Activated naive CD4-positive, alpha-beta T cell treated with anti-CD3 and anti-CD28 coated beads for 36 hours (primary cell): ENCODE measurements at places on chromosomes 4 and X.

DNA sequence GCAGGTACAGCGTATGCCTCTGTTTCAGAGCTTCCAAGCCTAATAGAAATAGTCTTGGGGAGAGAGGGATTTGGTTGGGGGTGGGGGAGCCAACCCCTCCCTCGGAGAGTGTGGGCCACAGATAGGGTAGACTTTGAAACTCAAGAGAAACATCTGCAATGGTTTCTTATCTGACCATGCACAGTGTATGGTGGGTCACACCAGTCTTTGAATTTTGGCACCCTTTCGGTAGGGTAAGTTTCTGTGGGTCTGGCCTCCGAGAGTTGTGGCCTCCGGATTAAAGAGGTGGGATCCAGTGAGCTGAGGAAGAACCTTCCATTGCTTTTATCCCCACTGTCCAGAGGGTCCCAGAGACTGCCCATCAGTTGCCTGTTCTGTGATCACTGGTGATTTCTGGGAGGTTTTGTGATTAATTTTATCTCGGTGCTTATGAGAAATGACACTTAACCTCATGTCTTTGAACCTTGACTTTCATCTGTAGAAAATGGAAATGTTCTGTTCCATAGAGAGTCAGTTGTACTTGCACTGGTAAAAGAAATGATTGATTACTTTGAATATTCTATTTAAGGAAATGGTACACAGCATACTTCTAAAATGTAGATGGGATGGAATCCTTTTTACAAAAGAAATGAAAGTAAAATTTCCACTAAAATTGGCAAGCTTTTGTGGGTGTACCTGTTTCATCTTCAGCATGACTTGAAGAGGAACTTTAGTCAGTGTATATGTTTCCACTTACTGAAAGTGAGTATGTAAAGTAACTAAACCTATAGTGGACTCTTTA is 62.7 kb downstream of the TMEM131L start:
- no peak for DNase-seq

GRCh38 chr4:72505314-72505744 is 63.7 kb downstream of the ADAMTS3 start:
- DNase-seq = no peak

DNA sequence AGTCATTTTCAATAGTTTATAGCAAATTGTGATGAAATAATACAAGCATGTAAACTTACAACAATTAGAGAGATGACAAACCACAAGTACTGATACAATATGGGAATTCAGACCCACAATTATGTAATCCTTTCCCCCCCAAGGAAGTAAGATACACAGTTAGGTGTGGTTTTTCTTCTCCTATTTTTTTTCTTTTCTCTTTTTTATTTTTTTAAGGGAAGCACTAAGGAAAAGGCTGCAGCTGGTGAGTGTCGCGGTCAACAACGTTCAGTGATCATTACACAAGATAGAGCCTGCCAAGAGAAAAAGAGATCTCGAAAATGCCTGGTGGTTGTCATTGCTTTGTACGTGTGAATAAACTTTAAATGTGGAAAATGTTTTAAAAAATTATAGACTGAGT is 9.8 kb downstream of the NDNF start:
- DNase-seq = no peak

- no peak for DNase-seq
These were observed 49.2 kb downstream of the CDS1 start for GRCh38 chr4:84632092-84632491.

DNA sequence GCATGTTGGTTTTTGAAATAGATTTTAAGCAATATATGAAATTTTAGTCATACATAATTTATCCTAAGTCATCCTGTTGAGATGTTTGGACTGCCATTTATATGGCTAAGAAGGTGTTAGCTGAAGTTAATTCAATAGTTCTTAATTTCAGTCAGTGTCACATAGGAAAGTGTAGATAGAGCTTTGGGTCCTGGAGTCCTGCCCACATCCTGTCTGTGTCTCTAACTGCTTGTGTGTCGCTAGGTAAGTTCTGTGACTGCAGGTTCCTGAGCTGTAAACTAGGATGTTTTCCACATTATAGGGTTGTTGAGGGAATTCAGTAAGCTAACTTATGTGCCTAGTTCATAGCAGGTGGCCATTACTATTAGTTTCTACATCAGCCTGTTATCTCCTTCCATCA is 20.7 kb downstream of the OFD1 start:
- peak; percentile 10 for DNase-seq

DNA sequence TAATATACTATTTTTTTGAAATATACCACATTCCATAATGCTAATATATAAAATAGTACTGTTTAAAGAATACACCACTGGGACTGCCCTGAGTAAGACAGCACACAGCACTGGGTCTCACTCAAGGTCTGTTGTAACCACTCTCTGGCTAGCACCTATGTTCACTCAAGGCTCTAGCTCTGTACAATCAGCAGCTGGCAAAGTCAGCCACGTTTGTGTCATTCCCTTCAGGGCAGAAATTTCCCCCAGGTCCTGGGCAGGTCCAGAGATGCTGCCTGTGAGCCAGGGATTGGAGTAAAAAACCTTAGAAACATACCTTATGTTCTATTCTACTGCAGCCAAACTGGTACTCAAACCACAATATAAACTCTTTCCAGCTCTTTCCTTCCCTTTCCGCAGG is 1160.2 kb upstream of the ADGRL3 start:
- DNase-seq = no peak

DNA sequence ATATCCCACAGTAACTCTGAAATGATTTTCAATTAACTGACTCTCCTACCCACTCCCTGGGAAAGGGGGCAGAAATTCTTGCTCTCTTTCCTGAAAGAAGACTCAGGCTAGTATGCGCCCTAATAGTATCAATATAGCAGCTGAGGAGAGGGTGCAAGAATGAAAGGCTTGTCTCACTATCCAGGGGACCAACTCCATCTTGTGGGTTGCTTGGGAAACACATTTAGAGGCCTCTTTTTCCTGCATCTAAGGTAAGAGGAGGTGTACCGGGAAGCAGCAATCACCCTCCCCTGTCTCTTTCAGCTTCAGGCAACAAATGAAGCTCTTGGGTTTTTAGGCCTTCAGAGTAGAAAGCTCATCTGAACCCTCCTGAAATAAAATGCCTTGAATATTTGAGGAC is 11.3 kb downstream of the TMEM255A start:
- no peak for DNase-seq

- DNase-seq = peak; percentile 82
These were observed at the start of gene PRICKLE3 for GRCh38 chrX:49186125-49187027. Gene PRICKLE3, minus strand, starts transcription at chrX:49186373. Its CDS starts 76 bp downstream, at chrX:49186297.

GRCh38 chrX:39576041-39576872 is 521.5 kb downstream of the BCOR start:
- no peak for DNase-seq

DNA sequence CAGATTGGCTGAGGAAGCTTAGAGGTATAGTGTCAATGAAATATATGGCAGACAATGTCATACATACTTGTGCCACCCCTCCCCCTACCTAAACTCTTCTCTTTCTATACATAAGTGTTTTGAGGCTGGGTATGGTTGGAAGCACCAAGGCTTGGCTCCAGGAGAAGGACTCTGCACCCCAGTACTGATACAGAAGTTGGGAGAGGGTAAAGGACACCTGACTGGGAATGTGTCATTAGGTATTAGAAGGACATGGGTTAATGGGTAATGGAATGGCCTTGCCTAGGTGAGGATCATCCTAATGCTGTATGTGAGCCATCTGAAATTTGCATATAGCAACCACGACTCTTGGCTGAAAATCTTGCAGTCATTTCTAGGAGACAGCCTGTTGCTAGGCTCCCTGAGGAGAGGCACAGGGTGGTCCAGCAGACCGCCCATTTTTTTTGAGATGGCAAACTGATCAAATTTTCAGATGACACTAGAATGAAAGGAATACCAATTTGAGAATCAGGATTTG is 26.8 kb upstream of the AP1S2 start:
- no peak for DNase-seq

DNA sequence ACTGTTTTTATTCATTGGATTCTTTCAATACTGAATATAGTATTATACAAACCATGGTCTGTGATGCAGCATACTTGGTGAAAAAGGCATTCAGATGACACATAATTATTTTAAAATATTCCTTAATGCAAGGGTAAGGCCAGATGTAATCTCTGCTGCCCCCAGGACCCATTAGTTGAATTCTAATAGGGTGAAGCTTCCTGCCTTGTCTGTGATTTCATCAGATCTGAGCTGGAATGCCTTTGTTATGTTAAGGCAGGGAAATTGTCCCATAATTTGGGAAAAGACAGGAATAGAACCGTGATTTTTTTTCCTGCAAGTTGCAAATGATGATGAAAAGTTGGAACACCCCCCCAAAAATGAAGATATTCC is 26.1 kb downstream of the ZRSR2 start:
- no peak for DNase-seq

DNA sequence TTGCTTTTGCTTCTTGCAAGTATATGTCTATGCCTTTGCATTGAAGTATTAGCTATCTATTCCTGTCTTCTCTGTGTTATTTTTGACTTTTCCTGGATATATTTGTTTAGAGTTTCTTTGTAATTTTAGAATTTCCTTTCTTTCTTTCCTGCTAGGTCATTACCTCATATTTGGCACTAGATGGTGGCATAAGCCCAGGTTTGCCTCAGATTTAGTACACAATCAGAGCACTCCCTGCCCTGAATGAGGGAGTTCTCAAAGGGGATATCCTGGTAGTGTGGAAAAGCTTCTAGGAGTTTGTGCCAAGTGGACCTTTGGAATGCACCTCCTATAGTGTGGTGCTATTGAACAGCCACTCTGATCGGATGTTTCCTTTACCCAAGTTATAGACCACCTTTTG is 181.6 kb downstream of the UGT8 start:
- no peak for DNase-seq

- no peak for DNase-seq
These were observed 131.4 kb downstream of the GBA3 start for GRCh38 chr4:22824091-22824490.

DNA sequence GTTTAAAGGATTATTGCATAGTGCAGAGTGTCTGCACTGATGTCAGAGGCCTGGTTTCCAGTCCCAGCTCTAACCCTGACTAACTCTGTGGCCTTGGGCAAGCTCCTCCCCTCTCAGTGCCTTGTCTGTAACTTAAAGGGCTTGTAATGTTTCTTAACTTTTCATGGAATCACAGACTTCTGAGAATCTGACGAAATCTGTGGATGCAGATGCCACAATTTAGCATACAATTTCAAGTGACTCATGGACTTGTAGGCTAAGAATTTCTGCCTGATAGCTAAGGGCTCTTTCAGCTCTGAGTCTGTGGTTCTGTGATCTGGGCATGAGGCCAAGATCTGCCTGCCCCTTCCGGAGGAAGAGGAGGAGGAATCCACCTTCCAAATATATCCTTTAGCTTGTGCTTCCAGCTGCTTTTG is 236.9 kb downstream of the AR start:
- peak; percentile 4 for DNase-seq

DNA sequence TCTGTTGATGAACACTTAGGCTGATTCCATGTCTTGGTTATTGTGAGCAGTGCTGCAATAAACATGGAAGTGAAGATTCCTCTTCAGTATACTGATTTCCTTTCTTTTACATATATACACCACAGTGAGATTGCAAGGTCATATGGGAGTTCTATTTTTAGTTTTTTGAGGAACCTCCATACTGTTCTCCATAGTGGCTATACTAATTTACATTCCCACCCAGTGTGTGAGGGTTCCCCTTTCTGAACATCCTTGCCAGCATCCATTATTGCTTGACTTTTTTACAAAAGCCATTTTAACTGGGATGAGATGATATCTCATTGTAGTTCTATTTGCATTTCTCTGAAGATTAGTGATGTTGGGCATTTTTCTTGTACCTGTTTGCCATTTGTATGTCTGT is 80.5 kb upstream of the GALNT7 start:
- DNase-seq = no peak

DNA sequence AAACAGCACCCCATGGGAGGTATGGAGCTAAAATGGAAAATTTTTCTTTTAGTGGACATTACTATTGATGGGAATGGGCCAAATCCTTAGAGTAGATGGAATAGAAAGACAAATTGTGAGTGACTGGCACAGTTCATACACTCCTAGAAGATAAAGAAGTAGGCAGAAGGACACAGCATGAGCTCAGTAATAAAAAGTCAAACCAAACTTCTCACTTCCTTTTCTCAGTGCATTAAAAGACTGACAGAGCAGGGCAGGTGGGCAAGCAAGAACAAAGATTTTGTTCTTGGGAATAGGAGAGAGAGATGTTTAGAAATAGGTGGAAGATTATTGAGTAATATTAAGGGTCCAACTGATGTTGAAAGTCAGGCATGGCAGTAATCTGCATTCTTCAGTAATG is 132.5 kb downstream of the ATP10D start:
- DNase-seq = no peak

DNA sequence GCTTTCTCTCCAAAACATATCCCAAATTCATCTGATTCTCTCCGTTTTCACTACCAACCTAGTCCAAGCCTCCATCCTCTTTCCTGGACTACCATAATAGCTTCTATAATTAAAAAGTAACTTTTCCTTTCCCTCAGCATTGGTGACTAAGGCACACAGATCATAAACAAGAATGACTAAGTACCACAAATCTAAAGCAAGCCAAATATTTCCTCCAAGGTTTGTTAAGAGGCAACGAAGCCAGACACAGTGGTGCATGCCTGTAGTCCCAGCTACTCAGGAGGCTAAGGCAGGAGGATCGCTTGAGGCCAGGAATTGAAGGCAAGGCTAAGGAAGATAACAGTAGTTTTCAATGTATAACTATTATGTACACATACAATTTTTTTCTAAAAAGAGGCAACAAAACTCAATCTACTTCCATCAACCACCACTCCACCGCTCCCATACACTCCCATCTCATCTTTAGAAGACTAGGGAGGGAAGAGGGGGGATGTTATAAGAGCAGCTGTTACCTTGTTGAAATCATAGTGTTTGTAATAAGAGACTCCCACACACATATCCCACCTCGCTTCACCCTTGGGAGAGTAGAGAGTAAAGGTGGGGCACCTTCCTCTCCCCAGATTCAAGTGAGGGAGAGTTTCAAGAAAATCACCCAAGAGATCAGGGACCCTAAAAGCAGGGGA is 4.2 kb upstream of the JCHAIN start:
- DNase-seq = no peak

DNA sequence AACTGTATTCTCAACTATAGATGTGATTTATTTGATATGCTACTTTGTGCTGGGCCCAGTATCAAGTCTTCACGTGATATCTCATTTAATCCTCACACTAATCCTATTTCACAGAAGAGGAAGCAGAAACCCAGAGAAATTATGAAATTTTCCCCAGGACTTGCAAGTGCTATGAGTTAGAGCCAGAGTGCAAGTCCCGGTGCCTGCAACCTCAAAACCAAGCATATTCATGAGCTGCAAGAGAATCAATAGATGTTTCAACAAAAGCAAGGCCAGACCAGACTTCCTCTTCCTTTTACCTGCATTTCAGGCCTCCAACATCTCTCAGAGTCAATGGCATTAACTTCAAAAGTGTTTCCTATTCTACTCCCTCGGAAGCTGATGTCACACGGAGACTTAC is 92.2 kb upstream of the GATB start:
- DNase-seq = no peak

GRCh38 chr4:187268940-187269339 is 545.3 kb upstream of the FAT1 start:
- no peak for DNase-seq
